Type B pancreatic cell (in vitro differentiated cells): ENCODE measurements at places on chromosomes 6 and 20. TPM values are rescaled to one million over a fixed set of nuclear protein-coding genes. Genes with fewer than 3 reads are reported as not detected.

MGME1 gene
- total RNA-seq = 31.2 and 32.7 TPM in 2 replicates

TDRD6 gene
- 0.19 and 0.38 TPM in 2 replicates for total RNA-seq

ZNF341 gene
- 4.6 and 5.8 TPM in 2 replicates for total RNA-seq

RBPJL gene
- total RNA-seq = not detected in 2 replicates

ARMC2 gene
- total RNA-seq = 6.7 and 15.5 TPM in 2 replicates

ZNF451 gene
- 68.4 and 69.0 TPM in 2 replicates for total RNA-seq
